Stimulated activated CD8-positive, alpha-beta memory T cell treated with anti-CD3 and anti-CD28 coated beads, Interleukin-7, amount 100 ng/mL, for 1 hour (primary cell): ENCODE measurements at places on chromosomes 12 and 14.

DNA sequence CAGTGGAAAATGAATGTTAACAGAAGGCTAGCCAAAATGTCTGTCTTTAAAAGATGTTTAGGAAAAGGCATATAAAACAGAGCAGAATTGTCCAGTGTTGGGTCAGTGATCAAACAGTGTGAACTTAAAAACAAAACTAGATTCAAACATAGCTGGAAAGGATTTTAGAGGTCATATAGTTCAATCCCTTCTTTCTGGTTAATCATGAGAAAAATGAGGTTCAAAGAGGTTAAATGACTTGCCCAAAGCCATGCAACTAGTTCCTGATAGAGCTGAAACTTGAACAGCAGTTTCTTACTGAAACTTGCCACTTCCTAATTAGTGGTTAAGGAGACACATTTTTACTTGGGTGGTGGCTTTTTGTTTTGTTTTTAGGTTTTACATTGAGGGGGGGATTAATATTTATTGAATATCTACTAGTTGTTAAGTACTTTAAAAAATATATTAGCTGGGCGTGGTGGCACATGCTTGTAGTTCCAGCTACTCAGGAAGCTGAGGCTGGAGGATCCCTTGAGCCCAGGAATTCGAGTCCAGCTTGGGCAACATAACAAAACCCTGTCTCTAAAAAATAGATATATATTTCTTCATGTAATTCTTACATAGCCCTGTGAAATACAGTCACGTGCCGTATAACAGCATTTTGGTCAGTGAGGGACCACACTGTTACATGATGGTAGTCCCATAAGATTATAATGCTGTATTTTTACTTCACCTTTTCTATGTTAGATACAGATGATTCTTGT is 20.4 kb downstream of the ACVR1B start:
- DNase-seq: no peak

- DNase-seq: no peak
Observed at GRCh38 chr12:128336204-128337070, 69.5 kb downstream of the TMEM132C start.

DNA sequence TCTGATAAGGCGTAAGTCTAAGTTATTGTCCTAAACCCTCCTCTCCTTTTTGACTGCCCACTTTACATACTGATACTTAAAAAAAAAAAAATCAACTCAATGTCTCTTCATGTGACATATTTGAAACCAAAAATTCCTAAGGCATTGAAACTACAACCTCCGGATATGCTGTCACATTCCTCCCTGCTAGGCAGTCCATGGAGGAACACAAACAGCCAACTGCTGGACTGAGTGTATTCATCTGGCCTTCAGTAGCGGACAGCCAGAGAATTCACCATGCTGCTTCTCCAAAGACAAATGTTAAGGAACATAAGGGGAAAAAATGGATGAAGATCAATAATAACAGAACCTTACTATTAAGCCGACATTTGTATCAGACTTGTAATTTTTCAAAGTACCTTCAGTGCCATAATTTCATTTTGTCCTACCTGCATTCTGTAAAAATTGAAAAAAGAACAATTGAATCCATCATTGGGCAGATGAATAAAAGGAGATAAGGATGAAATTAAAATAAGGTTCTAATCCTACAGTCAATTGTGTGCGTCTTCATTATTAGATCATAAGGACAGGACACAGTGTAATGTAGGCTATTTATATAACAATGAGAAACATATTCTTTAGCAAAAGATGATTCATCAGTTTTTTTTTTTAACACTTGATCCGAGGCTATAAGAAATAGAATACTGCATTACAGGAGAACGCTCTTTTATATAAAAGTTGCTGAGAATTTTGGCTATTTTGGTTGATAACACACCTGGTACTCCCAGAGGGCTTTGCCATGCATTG is 12.2 kb downstream of the RERG start:
- no peak for DNase-seq

DNA sequence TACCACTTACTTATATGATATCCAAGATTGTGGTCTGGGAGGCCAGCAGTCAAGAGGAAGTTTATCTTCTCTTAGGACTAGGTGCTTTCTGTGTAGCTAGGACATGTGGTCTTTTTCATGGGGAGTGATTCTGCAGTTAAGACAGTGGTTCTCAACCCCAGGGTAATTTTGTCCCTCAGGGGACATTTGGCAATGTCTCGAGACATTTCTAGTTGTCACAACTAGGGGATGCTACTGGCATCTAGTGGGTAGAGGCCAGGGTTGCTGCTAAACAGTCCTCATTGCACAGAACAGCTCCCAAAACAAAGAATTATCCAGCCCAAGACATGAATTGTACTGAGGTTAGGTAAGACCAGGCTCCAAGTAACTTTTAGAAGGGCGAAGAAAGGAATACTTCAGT is 20.0 kb downstream of the AMDHD1 start:
- DNase-seq: no peak

GRCh38 chr12:57215668-57216013 is 953 bp upstream of the NXPH4 start:
- no peak for DNase-seq

DNA sequence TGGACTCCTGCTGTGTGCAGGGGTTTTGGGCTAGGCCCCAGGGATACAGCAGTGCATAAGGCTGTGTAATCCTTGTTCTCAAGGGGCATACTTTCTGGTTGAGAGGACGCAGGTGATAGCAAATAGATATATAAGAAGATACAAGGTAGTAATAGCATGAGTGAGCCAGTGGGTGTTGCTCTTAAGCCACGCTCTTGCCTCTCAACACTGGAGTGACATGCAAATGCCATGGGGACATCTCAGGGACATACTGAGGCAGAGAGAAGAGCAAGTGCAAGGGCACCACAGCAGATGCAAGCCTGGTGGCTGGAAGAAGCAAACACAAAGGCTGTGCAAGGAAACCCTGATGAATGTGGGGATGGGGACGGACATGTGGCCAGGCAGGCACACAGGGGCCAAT is 223.3 kb downstream of the CHST11 start:
- no peak for DNase-seq

GRCh38 chr14:65072256-65072655 is 30.1 kb downstream of the MAX start:
- no peak for DNase-seq

DNA sequence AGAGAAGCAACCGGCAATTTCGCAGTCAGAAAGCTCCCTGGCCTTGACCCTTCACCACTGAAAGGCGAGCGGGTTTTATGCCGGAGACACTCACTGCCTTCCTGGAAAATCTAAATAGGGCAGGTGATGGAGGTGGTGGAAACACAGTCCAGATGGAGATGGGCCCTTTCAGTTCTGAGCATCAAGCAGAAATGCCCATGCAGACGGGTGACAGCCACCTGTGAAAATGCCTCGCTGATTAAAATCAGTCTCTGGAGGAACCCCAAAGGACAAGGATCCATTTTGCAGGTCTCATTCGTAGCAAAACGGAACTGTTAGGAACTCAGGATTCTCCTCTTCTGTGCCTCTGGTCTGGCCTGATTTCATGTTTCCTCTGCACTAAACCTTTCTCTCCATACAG is 74.2 kb downstream of the FZD10 start:
- DNase-seq: no peak

- DNase-seq: no peak
Observed at GRCh38 chr14:85580536-85581140, 50.7 kb downstream of the FLRT2 start.

DNA sequence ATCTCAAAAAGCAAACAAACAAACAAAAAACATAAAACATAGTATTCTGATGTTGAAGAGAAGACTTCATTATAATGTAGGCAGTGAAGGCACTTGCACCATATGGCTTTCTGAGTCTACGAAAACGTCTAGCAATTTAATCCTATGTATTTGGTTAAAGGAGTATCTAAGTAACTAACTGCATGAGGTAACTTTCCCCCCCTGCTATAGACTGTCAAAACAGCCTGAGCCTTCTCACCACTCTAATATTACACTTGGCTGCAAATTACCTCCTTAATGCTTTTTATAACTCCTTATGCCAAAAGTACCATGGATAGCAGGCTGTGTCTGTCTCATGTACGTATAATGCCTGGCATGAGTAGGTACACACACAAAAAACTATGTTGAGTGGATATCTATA is 607.6 kb upstream of the FLRT2 start:
- DNase-seq: no peak

DNA sequence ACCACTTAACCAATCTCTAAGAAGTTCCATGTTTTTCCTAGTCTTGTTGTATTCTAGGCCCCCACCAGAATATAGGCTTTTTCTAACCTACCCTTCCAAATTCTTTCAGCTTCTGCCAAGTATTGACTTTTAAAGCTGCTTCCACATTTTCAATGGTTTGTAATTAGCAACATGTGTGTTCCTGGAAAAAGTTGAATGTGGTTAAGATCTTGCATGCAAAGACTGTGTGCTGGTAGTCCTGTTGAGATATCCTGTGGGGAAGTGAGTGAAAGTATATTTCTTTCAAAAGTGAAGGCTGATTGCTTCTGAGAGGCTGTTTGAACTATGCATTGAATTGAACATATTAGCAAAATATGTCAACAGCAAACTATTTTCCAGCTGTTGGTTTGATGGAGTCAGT is 646 bp upstream of the OR6C4 start:
- no peak for DNase-seq

DNA sequence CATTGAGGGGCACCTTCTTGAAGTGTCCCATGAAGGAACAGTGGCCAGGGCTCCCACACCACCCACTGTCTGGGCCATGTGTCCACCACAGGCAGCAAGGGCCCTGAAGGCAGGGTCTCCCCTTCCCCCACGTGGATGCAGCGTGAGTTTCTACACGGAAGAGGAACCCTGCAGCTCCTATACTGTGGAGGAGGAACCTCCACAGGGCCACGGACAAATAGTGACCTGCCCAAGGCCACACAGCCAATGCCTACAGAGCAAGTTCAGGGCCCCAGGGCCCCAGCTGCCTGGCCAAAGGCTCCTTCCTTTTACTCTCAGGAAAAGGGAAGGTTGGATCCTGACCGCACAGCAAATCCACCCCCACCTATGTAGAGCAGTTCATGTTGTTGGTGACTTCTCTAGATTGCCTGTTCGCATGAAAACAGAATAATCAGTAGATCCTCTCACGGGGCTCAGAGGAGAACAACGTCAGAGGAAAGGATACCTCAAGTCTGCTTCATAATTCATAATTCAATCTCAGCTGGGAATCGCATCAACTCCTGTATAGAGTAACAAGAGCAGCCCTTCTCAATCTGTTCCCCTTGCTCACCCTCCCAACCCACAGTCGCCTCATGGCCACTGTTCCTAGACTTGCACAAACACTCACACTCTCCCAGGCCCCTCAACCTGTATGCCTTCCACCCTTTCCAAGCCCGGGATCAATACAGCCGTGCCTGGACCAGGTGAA is 11.1 kb upstream of the KRT73 start:
- DNase-seq: no peak

GRCh38 chr14:78633752-78634151 is 463.6 kb downstream of the NRXN3 start:
- DNase-seq: no peak

DNA sequence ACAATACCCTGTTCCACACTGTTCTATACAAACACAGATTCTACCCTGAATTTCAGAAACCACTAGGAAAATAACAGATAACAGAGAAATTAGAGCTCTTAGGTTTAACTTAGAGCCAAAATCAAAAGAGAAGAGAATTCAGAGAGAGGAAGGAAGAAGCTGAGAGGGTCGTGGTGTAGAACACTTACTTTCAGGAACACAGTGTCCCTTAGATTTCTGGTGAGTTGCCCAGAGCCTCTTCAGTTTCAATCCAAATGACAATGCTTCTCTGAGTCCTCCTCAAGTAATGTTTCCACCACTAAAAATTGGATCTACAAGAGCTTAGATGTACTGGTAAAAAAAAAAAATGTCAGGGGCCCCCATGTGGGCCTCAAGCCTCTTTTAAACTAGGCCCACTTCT is 2.6 kb downstream of the YAF2 start:
- no peak for DNase-seq

GRCh38 chr14:104367866-104368750 is 211.5 kb upstream of the C14orf180 start:
- no peak for DNase-seq

GRCh38 chr14:59199205-59199604 is 10.7 kb downstream of the DAAM1 start:
- no peak for DNase-seq

DNA sequence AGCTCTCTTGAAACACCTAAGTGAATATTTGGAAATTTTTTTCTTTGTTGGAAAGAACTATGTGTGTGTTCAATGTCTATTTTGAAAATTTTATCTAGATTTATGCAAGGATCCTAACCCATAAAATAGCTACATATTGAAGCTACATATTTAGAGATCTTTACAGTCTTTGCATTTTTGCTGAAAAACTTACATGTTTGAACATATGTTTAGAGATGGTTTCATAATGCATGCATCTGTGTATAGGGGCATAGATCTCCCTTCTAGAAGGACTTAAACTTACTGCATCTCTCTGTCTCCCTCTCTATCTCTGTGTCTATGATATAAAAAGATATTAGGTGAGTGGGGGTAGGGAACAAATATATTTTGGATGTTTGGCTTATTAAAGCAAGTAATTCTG is 8.2 kb upstream of the HOXC4 start:
- DNase-seq: no peak

DNA sequence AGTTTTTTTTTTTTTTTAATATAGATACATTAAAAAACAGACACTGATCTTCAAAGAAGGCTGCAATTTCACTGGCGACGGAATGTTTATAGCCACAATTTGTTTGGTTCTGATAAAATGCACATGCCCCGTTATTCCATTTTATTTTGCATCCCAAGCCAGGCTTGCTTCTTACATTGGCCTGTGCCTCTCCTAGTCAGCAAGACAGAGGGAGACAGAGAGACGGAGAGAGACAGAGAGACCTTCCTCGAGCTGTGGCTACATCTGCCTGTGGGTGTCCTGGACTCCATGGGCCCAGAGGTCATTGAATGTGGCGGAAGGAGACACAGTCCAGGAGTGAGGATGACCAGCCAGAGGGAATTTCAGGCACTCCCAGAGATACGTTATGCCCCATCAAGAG is 926.6 kb downstream of the VRK1 start:
- no peak for DNase-seq

- DNase-seq: no peak
Observed at GRCh38 chr14:28785096-28785952, 18.7 kb downstream of the FOXG1 start.

- DNase-seq: no peak
Observed at GRCh38 chr12:19244312-19244711, 114.8 kb downstream of the PLEKHA5 start.

DNA sequence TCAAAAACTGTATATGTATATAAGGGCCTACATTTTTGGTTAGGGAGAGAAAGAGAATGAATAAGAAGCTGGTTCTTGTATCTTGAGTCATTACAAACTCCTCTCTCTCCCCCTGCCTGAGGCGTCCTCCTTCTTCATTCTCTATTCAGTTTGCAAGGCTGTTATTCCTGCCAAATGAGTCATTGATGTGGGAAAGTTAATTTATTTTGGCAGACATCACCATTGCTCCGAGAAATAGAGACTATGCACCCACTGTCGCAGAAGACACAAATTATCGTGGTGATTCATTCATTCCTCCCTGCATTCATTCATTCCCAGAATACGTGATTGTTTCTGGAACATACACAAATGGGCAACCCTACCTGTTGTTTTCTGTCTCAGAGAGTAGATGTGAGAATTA is 112.5 kb upstream of the MED13L start:
- no peak for DNase-seq

- no peak for DNase-seq
Observed at GRCh38 chr12:58416236-58416635, 474.9 kb downstream of the ATP23 start.

GRCh38 chr14:79552778-79553177 is 658.5 kb downstream of the DIO2 start:
- DNase-seq: no peak

- DNase-seq: no peak
Observed at GRCh38 chr14:105280525-105280924, 20.3 kb downstream of the BRF1 start.

GRCh38 chr12:108542320-108542719 is 18.7 kb downstream of the SART3 start:
- no peak for DNase-seq
